ENCODE measurements at places on chromosomes 7 and 10.
A peak's percentile ranks its signal among the peaks of the same experiment; 100 is the strongest.

DNA sequence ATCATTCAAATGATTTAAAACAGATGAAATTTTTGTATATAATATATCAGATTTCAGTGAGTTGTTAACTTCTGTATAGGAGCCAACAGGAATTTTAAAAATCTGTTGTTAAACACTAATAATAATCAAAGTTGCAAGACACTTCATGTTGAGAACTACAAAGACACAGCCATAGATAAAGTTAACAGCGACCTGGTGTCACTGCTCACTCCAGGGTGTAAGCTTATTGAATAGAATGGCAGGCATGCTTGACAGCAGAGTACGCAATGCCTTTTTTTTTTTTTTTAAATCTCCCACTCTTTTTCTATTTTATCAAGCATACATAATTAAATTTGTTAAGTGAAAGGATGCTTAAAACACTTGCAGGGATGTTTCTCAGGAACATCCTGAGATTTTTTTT, 32.0 kb downstream of the PCDH15 start:
- DNase-seq, result no peak

GRCh38 chr10:18260310-18260922, 120.2 kb downstream of the CACNB2 start:
- no peak for DNase-seq

DNA sequence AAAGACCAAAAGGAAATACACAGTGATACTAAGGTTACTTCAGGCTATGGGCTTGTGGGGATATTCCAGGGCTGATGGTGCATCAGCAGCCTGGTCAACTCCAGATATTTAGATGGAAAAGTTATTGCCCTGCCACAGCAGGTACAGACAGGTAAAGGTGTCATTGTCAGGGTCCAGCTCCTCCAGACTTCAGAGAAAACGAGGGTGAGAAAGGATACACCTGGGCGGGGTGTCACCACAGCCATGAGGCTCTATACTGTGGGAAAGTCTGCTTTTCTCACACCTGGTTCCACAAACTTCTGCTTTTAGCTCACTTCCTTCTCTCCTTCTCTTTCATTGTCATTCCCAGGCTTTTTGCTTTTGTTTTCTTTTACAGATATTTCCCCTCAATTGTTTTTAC, 2.0 kb upstream of the C10orf120 start:
- no peak for DNase-seq

DNA sequence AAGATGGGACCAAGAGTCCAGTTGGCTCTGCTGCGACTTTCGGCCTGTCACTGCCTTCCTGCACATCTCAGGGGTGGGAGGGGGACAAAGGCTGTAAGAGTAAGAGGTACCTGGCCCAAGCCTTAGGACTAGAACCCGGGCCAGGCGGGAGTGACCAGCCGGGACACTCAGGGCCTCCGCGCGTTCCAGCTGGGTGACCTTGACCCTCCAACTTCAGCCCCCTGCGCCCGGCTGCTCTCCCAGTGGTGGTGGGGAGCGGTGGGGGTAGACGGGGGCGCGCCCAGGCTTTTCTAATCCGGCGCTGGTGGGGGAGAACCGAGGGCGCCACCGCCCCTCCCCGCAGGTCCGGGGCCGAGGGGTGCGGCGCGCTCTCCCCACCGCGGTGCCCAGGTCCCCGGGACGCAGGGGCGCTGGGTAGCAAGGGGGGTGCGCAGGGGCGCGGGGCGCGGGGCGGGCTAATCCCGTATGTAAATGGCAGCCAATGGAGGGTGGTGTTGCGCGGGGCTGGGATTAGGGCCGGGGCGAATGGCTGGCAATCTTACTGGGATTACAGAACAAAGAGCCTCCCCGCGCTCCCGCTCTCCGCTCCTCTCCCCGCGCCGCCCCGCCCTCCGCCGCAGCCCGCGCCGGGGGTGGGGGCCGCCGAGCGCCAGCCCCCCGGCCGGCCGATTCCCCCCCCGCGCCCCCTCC, at the start of gene GTF2IRD1:
GTF2IRD1 (plus strand) TSS at position 585 of the 690 bp plus-strand sequence. CDS start 54,175 bp downstream, outside the sequence.
- peak; percentile 49 for DNase-seq

DNA sequence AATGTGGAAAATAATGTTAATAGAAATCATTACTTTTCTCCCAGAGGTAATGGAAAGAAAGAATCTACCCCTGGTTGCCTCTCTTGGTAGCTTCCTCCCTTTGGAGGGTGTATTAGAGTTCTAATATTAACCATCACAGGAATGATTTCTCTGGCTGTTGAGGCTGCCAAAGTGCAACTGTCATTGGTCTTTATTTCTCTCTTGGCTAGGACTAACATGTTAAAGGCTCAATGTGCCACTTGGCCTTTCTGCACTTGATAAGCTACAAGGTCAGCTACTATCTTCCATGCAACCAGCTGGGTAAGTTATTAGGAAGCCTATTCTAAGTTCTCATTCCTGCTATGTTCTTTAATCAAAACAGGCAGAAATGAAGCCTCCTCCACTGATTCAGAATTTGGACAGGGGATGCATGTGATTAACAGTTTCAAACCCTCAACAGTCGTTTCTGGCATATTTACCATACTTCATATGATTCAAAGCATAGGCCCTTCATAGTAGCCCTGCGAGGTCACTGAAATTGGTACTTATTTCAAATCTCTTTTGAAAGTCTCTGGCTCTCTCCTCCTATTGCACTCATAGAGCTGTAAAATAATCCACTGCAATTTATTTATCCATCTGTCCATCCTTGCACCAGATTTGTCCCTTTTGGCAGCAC, 645.0 kb downstream of the SORCS1 start:
- no peak for DNase-seq

GRCh38 chr7:12570534-12571461, at the start of gene SCIN:
Gene SCIN, plus strand, starts transcription at chr7:12570720. Its CDS starts 67 bp downstream, at chr7:12570787.
- peak; percentile 25 for DNase-seq

- DNase-seq, result no peak
These were observed 131.0 kb downstream of the PLXDC2 start for GRCh38 chr10:19947215-19947614.

DNA sequence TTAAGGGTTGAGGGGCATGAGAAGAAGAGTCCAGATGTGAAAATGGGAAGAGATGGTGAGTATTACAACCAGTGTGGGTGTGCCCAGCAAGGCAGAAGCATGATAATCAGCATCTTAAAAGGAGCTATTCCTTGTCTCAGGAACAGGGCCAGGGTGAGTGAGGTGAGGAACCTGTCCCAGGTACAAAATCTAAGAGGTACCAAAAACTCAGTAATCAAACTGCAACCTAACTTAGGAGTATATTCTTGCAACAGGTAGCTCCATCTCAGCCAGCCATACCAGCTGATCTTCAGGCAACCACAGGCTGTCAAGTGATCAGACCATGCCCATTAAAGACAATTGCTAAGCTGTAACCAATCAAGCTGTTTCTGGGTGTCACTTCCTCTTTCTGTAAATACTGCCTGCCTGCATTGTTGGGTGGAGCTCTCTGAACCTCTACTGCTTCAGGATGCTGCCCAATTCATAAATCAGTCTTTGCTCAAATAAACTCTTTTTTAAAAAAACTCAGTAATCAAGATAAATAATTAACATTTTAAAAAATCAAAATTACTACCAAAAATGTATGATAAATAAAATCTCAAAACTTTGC, 7.4 kb downstream of the KEL start:
- DNase-seq, result no peak

DNA sequence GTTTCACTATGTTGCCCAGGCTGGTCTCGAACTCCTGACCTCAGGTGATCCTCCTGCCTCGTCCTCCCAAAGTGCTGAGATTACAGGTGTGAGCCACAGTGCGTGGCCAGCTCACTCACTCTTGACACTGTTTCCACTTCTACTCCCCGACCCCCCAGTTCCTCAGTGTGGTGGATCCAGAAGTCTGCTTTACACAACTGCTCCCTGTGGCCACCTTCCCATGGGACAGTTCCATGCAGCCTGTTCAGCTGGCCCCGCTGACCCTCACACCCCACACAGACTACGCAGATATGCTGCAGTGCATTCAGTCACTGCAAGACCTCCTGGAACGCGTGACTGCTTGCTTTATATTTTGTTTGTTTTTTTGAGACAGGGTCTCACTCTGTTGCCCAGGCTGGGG, 86.4 kb downstream of the SEPTIN14 start:
- no peak for DNase-seq

DNA sequence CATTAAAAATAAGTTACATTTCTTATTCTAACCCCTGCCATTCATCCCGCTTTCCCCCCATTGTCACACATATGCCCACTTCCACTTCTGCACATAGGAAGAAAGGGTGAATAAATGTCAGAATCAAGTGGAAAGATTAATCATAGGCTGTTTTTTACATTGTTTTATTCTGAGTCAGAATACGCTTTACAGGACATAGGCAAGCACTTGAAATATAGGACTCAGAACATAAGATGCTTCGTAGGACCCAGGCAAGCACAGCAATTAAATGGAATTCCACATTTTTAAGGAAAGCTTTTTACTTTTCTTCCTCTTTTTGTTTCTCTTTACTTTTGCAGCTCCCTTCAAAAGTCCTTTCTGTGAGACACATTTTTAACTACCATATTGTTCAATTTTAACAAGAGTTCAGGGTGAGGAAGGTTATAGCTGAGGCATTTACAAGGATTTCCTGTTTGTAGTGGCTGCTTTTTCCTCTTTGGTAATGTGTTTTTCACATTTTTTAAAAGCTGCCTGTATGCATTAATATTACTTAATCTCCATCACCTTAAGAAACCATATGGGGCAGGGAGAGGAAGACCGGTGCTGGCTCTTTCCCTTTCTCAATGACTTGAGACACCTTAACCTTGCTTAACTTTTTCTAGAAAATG, 130.0 kb downstream of the TES start:
- DNase-seq, result no peak

- DNase-seq, result no peak
These were observed 33.5 kb downstream of the SLC37A3 start for GRCh38 chr7:140364819-140365218.

DNA sequence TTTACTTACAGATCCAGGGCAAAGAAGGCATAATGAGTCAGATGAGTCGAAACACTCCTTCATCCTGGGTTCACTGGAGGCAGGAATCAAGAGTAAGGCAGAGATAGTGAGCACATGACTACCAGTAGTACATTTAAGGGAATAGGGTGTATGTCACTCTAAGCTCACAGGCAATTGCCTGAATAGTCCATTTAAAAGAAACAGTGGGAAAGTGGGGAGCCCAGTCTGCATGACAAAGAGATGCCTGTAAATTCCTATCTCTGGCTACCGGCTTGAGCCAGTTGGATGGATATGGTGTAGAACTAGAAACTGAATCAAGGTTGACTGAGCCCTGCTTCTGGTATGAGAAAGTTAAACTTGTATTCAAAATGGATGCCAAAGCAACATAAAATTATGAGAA, 861.5 kb upstream of the ZWINT start:
- DNase-seq, result no peak

DNA sequence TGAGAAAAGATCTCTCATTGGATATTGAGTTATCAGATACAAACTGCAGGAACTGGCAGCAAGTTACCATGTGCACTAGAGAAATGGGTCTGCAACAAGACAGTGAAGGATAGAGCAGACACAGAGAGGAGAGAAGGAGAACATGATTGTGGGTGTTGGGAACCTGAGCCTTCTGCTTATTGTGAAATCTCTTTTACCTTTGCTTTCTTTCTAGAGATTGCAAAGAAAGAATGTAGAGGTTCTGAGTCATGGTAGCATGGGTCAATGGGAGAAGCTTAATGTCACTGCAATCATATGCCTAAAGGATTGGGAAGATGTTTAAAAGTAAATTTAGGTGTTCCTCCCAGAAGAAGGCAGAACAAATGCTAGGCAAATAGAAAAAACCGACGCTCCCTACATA, 821.4 kb downstream of the CCSER2 start:
- DNase-seq, result no peak

- no peak for DNase-seq
These were observed 137.0 kb downstream of the NRF1 start for GRCh38 chr7:129748356-129749109.

DNA sequence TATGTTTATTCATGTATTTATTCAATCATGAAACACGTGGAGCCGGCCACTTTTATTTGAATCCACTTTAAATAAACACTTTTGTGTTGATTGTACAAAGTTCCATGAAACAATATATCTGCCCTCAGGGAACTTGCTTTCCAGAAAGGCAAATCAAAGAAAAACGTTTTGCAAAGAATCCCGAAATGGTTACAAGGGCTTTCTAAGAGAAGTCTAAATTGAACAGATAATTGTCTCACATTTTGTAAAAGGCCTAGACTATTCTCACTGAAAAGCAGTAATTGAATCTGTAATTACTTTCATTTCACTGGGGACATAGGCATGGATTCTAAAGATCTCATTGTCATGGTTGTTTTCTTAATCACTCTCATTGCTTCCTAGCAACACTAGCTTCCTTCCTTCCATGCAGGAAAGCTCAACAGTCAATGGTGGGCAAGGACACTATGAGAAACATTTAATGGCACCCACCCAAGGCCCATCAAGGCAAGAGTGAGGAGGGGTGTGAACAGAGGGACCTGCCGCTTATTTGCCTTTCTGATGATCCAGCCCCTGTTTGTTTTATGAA, 622.4 kb upstream of the C7orf33 start:
- no peak for DNase-seq

DNA sequence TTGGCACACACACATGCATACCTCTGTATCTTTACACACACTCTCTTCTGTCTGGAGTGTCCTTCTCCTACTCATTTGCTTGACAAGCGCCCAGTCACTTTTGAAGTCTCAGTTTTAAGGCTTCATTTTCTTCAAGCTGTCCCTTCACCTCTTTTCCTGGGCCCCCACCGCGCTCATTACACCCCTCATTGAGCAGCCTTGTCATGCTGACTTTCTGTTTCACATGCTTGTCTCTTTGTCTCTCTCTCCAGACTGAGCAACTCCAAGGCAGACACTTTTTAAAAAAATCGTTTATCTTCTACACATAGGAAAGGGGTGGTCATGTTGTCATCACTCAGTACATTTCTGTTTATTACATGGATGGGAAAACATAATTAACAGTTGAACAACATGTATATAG, 225.2 kb upstream of the FZD1 start:
- no peak for DNase-seq

GRCh38 chr10:68861253-68861652, 33.9 kb downstream of the STOX1 start:
- no peak for DNase-seq

GRCh38 chr7:129613016-129613337, 1.5 kb downstream of the NRF1 start:
- no peak for DNase-seq

GRCh38 chr7:78576236-78576635, 777.7 kb downstream of the PHTF2 start:
- no peak for DNase-seq
